Spinal cord (tissue), 10 donors: ENCODE measurements at places on chromosomes 13 and 19.

GRCh38 chr13:46672338-46673090 lies 119.5 kb downstream of the LRCH1 start:
- no peak for DNase-seq

GRCh38 chr13:110197471-110197870 lies 109.5 kb downstream of the COL4A1 start:
- DNase-seq = no peak

- DNase-seq = no peak
Measured at GRCh38 chr19:17948514-17948900, 15.7 kb downstream of the CCDC124 start.

GRCh38 chr19:7386308-7386707 lies 37.6 kb downstream of the ARHGEF18 start:
- DNase-seq = no peak

DNA sequence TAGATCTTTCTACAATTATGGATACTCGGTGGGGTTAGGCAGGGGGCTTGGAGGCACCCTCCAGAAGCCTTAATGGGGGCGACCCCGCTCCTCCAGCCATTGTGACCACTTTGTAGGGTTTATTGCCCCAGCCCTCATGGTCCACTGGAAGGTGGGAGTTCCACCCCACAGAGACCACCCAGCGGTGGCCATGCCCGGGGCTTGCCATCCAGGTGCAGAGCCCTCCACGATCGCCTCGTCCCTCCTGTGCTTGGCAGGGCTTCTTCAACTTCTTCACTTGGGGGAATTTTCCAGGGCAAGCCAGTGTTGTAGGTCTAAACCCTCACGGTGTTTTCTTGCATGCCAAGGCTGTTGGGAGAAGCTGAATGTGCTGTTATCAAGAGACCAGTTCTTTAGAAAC lies 16.1 kb downstream of the ZNF536 start:
- DNase-seq = no peak
